ENCODE measurements at places on chromosomes 2 and 18.

- DNase-seq: no peak
These were observed 8.4 kb upstream of the CD226 start for GRCh38 chr18:69956057-69956456.

DNA sequence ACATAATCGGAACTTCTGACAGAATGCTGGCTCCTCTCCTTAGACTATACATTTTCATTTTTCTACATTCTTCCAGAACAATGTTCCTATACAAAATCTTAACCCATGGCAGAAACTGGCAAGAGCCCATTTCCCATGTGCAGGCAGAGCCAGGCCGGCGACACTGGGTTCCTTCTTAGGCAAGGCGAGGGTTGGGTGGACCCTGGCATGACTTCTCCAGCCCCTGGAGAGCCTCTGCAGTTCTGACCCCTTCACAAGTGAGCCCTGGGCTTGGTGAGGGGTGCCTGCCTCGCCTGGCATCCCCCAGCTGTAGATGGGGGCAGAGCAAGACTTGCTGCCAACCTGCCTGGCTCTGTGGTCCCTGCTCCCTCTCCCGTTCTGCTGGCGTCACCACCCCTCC is 5.0 kb downstream of the GYPC start:
- DNase-seq: no peak

DNA sequence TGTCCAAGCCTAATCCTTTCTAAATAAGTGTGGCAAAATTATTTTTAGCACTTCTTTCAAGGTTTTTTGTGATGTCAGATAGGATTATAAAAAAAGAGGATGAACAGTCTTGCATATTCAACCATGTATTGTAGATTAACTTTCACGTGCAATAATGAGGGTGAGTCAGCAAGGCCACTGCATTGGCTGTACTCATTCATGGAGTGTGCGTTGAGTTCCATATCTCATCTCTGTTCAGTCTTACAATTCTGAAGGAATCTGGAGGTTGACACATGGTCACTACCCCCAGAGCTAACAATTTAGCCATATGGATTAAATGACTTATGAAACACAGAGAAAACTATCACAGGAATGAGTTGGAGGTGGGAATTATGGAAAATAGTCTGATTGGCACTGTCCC is 810.5 kb downstream of the SLC4A3 start:
- no peak for DNase-seq

GRCh38 chr18:34126121-34126520 is 98.6 kb downstream of the NOL4 start:
- DNase-seq: no peak

DNA sequence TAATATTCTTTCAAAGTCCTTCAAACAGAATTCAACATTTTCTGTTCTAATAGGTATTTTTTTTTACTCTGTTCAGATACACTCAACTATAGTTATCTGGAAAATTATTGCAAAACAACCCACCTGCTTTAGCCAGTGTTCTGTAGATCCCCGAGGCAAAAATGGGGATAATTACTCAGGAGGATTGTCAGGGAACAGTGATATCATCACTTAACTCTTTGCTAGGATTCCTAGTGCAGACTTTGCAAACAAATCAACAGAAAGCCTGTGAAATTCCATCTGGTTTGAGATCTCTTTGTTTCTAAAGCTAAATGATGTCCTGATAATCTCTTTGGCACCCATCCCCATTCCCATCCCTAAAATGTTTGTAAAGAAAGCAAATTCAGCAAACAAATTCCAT is 413.6 kb upstream of the MEIS1 start:
- no peak for DNase-seq

Data from gastrocnemius medialis (tissue), 4 donors.